ENCODE measurements at places on chromosomes 11 and 22.

DNA sequence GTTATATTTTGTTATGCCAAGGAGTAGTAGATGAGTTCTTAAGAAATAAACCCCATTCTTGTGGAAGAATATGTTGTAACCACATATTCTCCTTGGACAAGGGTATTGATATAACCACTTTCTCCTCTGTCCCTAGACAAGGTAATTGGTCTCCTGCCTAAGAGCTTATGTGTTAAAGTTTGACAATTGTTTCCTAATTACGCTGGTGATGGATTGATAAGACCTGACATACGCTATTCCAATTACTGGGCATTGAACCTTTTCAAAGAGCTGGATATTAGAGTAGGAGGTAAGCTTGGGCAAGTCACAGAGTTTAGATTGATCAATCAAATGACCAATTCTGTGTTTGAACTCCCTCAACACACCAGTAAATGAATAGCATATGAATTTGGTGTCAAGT, 88.9 kb downstream of the RAB38 start:
- no peak for DNase-seq

DNA sequence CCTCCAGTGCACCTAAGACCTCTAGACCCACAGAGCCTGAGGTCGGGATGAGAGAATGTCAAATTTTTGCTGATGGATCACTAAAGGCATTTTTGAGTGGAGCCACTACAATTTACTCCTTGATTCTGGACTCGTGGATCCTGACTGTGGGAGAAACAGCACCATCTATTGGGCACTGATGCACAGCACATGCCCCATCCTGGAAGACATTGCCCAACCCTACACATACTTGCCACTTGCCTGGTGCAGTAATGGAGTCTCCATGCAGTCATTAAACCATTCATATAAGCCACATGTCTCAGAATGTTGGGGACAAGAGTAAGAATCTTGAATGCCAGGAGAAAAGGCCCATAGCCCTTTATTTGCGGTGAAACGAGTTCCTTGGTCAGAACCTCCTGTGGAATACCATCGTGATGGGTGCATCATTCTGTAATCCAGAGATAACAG, 103.9 kb downstream of the GGTLC2 start:
- DNase-seq: no peak

DNA sequence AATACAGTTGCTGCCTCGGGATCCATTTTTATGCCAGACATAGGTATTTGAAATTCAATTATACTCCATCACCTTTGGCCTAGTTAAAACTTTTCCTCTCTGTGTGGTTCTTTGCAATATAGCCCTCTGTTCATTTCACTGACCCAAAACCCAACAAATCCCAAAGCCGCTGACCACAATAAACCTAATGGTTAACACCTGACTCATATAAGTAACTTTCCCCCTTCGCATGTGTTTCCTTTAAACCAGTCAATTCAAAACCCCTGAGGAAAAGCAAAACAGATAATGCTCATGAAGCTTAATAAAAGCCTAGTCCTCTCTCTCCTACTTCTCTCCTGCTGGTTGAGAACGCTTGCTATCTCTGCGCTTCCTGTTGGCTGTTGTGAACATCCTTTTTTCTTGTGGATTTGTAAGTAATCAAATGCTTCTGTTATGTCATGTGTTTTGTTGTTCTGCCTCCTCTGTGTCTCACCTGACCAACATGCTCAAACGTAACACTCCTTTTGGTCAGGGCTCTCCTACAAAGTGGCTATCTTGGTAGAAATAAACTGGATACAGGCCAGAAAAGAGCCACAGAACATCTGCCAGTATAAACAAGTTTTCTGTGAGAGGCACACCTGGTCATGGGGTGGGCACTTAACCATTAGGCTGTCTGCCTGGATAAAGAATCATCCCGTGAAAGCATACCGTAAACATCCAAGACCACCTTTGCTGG, 652.6 kb downstream of the METTL15 start:
- no peak for DNase-seq

DNA sequence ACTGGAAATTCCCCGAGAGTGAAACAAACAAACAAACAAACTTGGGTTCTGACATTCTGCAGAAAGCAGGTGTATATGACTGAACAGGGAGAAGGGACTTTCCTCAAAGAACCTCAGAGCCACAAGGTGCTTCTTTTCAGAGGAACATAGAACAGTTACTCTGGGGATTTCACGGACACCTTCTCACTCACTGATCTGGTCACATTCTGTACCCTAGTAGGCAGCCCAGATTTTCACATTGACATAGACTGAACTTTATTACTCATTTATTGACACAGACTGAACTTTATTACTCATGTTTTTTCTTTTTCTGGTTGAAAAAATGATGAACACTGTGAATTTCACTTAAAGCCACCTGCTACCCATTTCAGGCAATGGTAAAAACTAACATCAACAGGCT, 263.0 kb downstream of the OPCML start:
- no peak for DNase-seq

- DNase-seq: no peak
Observed at GRCh38 chr11:62018981-62019664, 51.7 kb upstream of the FTH1 start.

- no peak for DNase-seq
Observed at GRCh38 chr11:120798854-120799253, 225.0 kb upstream of the TBCEL start.

- DNase-seq: no peak
Observed at GRCh38 chr11:27509908-27510307, 3.3 kb upstream of the LIN7C start.

GRCh38 chr11:94149431-94150017, 20.9 kb downstream of the PANX1 start:
- DNase-seq: no peak

DNA sequence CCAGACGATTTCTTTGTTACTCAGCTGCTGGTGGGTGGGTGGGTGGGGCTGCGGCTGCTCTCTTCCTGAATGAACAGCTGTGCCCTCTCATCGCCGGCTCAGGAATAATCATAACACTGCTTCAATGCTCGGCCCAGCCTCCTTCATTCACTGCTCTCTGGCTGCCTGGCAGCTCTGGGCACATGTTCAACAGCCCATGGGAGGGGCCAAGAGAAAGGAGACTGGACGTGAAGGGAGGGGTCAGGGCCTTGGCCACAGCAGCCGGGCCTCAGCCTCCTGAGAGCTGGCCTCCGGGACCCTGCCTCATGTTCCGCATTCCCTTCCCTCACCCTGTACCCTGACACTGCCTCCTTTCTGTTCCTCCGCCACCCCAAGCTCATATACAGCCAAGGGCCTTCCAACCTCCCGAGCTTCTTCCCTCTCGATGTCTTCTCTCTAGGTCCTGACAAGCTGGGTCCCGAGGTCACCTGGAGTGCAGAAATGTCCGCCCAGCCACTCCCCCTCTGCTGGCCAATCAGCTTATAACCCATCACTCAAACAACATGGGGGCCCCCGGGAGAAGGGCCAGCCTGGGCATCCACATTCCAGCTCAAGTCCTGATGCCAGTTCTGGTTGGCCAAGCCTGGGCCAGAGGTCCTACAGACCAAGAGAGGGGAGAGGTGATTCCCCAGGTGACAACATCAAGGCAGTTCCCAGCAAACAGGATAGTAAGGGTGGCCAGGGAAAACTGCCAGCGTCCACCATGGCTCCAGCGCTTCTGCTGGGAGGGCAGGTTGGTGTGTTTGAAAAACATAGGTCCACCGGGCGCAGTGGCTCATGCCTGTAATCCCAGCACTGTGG, 3.2 kb upstream of the CSDC2 start:
- peak; percentile 22 for DNase-seq

DNA sequence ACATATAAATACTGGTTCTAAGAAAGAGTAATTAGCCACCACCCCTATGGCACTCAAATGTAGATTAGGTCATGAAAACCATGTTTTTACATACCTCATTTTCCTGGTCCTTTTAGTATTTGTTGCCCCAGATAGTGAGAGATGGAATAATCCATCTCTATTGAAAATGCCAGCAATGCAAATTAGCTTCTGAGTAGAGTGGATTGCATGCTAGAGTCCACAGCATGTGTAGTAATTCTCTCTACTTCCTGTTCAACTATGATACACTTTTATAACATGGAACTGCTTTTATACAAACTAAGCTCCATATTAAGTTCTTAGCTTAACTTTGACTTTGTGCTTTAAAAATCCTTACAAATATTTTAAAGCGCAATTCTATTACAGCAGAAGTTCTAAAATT, 73.2 kb downstream of the TRPC6 start:
- no peak for DNase-seq

- DNase-seq: no peak
Observed at GRCh38 chr11:66278363-66279091, 552 bp downstream of the CNIH2 start.

DNA sequence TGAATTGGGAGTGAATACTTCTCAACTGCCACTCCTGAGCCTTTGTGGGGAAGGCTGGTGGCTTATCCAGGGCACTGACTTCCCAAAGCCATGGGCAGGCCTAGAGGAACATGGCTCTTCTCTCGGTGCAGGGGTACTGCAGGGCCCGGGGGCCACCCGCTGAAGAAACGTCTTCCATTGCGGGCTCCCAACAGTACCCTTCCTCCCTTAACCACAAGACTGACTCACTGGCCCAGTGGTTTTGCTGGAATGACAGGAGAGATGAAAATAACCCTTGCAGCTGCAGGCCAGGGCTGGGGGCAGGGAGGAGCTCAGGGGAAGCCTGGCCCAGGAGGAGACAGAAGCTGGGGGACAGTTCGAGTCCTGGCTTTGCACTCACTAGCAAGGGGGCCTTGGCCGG, 13.5 kb downstream of the TXN2 start:
- no peak for DNase-seq

GRCh38 chr11:108223348-108224149, 682 bp downstream of the ATM start:
- peak; percentile 63 for DNase-seq

DNA sequence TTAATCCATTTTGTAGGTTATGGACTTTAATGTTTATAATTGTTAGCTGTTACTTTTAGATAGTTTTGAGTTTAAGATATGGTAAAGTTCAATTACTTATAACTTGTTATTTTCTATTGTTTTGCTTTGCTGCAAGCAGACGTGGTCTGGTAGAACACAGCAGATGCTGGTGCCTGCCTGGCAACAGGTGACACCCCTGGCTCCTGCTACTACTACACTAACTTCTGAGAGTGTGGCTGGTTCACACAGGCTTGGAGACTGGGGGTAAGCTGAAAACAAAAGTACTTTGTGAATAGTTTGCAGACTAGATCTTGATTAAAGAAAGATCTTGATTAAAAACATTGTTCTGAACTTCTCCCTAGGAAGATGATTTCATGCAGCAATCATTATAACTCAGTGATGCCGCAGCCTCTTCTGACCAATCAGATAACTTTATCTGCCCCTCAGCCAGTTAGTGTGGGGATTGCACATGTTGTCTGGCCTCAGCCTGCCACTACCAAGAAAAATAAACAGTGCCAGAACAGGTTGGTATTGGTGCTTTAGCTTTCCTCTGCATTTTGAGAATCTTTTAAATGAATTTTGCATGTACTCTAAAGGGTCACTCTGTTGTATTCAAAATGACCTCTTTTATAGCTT, 90.4 kb downstream of the HIPK3 start:
- no peak for DNase-seq

DNA sequence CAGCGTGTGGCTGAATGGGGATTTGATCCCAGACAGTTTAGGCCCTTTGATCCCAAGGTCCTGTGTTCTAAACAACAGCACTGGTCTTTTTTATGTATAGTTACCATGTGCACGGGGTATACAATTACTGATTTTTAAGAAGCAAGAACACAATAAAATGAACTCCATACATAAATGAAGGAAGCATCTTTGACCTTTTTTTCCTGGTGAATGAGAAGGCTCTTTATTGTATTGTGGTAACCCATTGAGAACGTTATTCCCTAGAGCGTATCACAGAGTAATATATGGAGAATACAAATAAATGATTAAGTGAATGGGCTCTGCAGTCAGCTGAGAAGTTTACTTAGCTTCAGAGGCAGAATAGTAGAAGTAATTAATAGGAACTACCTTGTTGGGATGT, 563.6 kb downstream of the NTM start:
- DNase-seq: no peak

- no peak for DNase-seq
Observed at GRCh38 chr11:29755474-29755873, 261.4 kb downstream of the KCNA4 start.

DNA sequence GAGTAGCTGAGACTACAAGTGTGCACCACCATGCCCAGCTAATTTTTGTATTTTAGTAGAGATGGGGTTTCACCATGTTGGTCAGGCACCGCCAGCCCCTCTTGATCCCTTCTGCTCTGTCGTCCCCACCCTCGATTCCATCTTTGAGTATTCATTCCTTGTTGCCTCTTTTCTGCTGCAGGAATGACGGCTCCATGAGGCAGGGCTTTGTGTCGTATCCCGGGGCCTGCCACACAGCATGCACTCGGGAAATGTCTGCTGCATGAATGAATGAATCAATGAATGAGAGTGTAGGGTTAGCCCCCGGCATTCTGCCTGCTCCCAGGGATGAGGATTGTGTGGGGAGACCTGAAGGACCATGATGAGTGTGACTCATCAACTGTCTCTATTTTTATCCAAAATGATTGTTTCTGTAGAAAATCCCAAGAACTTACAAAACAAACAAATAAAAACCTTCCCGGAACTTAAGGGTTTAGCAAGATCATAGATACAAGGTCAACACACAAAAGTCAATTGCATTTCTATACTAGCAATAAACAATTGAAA, 54.6 kb upstream of the SLC22A12 start:
- no peak for DNase-seq

- DNase-seq: no peak
Observed at GRCh38 chr22:42626431-42626830, 11.7 kb upstream of the POLDIP3 start.

DNA sequence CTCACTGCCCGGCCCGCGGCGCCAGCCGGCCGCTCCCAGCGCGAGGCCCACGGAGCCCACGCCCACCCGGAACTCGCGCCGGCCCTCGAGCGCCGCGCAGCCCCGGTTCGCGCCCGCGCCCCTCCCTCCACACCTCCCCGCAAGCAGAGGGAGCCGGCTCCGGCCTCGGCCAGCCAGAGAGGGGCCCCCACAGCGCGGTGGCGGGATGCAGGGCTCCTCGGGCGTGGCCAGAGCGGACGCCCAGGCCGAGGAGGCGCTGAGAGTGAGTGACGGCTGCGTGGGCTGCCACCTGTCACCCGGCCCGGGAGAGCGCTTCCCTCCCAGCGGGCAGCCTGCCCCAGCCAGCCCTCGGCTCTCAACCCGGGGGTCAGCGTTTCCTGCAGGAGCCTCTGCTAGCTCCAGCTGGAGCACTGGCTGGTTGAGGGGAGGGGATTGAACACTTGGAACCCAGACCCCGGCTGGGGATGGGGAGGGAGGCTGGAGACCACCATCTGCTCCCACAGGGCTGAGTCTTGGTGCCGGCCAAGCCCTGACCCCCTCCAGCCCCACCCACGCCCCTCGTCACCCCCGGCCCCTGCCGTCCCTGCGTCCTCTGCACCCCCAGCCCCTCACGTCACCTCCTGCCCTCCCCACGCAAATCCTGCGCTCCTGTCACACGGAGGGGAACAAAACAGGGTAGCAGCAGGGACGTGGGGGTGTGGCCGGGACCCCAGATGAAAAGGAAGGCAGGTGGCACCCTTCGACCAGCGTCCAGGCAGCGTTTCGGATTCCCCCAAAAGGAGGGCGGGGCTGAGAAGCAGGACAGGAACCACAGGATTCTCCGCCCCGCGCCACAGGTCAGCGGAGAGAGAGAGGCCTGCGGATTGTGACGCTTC, 157.0 kb downstream of the BRD1 start:
- DNase-seq: peak; percentile 30

- DNase-seq: no peak
Observed at GRCh38 chr22:24355574-24355973, 71.8 kb upstream of the ADORA2A start.

GRCh38 chr11:111352935-111353710, 26.0 kb downstream of the POU2AF1 start:
- DNase-seq: no peak

- DNase-seq: no peak
Observed at GRCh38 chr11:18723991-18724390, 2.0 kb downstream of the IGSF22 start.

All from activated naive CD4-positive, alpha-beta T cell treated with anti-CD3 and anti-CD28 coated beads, Interleukin-2, amount 50 U/mL, for 16 hours (primary cell).